ENCODE measurements at places on chromosomes 11 and 22.

GRCh38 chr22:23750367-23750713 lies 572 bp downstream of the ZNF70 start:
- no peak for DNase-seq

DNA sequence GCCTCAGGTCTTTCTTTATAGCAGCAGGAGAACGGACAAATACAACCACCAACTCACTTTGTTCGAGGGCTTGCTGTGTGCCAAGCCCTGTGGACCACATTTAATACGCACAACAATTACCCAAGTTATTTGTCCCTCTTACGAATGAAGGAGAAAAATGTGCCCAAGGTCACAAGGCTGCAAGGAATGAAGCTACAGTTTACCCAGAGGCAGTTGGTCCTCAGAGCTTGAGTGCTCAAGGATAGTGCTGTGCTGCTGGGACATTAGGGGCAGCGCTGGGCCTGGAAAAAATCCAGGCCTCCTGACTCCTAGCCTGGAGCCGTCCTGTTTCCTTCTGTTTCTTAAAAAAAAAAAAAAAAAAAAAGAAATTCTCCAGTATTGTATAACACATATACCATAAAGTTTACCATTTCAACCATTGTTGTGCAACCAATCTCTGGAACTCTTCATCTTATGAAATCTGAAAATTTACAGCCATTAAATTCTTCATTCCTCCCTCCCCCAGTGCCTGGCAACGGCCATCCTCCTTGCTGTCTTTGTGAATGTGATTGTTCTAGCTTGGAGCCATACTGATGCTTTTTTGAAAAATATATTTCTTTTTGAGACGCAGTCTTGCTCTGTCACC lies 1.0 kb upstream of the C11orf86 start:
- no peak for DNase-seq

GRCh38 chr11:45928535-45929215 lies 6.2 kb downstream of the LARGE2 start:
- DNase-seq: no peak

DNA sequence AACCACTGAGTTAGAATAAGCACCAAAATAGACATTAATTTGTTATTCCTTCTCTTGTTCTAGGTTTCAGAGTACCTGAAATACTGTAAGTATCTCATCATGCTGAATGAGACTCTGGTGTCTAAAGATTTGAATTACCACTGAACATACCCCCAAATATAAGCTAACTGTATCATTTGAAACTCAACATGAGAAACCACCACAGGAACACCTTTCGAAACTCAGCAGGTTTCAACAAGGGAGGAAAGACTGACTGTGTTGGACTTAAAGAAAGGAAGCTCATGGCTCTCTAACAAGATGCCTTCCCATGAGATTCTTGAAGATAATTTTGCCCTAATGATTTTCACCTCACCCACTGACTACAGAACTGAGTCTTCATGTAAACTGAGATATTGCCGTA lies 37.0 kb downstream of the PRCP start:
- no peak for DNase-seq

DNA sequence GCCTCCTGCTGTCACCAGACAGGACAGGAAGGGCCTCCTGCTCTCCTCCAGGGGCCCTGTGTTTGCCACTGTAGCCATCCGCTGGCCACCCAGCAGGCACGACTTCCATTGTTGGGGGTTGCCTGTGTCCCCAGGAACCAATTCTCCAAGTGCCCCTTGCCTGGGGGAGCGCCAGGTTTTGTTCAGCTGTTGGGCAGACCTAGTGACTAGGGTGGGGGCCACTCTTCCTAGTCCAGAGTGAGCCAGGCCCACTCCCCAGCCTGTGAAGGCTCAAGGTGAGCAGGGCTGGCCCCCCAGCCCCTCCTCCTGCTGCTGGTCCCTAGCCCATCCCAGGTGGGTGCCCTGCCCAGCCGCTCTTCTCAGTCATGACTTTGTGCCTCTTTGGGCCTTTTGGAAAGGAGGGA lies 30.9 kb downstream of the OSBPL5 start:
- DNase-seq: no peak

GRCh38 chr11:78645226-78646202 lies 70.8 kb upstream of the NARS2 start:
- DNase-seq: peak; percentile 70

- no peak for DNase-seq
Measured at GRCh38 chr11:44267006-44267749, 42.8 kb downstream of the ALX4 start.

DNA sequence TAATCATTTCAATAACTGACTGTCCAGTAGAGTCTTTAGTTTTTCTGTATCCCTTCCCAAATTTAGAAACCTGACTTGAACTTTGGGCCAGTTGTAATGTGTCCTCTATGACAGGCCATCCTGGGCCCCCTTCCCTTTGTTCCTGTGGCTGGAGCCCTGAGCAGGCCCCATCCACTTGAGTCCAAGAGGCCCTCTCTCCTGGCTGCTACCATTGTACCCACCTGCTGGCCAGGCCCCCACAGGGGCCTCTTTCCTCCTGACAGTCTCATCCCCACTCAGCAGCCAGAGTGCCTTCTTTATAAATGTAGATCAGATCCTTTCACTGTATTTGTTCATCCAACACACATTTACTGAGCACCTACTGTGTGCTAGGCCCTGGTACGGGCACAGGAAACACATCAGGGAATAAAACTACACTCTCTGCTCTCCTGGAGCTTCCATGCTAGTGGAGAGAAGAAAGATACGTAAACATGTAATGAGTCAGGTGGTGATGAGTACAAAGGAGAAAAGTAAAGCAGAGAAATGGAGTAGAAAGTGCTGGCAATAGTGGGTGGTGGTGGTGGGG lies 2.7 kb upstream of the LRP5 start:
- no peak for DNase-seq

GRCh38 chr22:35592418-35592967 lies 24.6 kb downstream of the MB start:
- DNase-seq: no peak

GRCh38 chr11:18669219-18669596 lies 29.4 kb upstream of the TMEM86A start:
- DNase-seq: peak; percentile 8

GRCh38 chr11:30311189-30311588 lies 11.7 kb upstream of the ARL14EP start:
- DNase-seq: no peak

- DNase-seq: no peak
Measured at GRCh38 chr22:47207846-47208554, 445.6 kb downstream of the TBC1D22A start.

DNA sequence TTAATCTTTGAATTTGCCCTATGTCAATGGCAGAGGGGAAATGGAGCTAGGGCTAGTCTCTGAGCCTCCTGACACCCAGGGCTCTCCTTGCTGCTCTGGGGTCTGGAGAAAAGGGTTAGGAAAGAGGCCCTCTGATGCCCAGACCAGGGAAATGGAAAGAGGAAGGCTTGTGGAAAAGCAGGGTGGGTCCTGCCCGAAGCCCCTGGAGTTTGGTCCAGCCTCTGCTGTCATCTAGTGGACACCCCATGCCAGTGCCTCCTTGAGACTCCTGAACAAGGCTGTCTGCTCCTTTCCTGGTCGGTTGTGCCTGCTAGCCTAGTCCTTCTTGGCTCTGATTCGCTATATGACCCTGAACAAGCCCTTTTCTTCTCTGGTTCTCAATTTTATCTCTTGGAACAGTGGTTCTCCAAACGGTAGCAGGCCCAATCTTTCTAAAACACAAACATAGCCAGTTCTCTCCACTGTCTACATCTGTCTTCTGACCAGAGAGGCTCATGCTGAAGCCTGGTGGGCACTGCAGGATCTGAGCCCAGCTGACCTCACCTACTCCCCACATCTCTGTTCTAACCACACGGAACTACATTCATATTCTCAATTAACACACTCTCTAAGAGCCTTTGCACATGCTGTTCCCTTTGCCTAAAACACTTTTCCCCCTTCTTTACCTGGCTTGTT lies 8.8 kb upstream of the PLA2G3 start:
- peak; percentile 23 for DNase-seq

DNA sequence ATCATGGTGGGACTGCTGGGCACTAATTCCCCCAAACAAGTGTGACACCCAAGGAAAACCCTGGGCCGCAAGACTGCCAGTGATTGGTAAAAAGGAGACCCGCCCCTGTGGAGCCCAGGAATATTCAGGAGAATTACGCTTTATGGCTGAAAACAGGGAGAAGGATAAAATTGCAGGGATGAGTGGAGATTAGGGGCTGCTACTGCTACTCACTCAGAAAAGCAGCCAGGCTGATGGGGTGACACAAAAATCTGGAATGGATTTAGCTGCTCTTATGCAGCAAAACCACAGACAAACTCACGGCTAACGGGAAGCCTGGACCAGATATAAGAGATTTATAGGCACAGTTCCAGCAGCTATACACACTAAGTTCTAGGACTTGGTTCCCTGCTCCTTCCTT lies 4.4 kb upstream of the FBXO3 start:
- DNase-seq: no peak

DNA sequence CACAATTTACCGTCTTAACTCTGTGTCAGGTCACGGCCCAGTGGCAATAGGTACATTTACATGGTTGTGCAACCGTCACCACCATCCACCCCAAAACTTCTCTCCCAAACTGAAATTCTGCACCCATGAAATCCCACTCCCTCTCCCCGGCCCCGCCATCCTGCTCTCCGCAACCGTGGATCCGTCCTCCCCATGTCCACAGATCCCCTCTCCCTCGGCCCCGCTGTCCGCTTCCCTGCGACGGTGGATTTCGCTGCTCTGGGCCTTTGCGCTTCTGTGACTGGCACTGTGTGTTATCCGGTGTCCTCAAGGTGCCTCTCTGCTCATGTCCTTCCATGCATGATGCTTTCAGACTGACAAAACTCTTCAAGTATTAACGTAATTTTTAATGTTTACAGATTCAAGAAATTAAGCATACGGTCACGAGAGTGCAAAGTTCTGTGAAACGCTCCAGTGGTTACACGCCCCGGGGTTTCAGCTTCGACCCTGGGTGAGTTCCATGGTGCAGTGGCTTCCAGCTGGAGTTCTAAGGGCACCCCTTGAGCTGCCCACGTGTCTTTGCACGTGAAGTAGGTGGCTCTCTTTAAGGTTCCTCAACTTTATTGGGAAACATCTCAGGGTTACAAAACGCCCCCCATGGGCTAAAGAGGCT lies 76.4 kb downstream of the KCNQ1 start:
- DNase-seq: no peak

GRCh38 chr22:45422237-45422983 lies 8.9 kb downstream of the RIBC2 start:
- no peak for DNase-seq

- DNase-seq: no peak
Measured at GRCh38 chr22:39277142-39277607, 32.4 kb upstream of the PDGFB start.

- no peak for DNase-seq
Measured at GRCh38 chr11:130651066-130651855, 202.8 kb downstream of the ADAMTS15 start.

DNA sequence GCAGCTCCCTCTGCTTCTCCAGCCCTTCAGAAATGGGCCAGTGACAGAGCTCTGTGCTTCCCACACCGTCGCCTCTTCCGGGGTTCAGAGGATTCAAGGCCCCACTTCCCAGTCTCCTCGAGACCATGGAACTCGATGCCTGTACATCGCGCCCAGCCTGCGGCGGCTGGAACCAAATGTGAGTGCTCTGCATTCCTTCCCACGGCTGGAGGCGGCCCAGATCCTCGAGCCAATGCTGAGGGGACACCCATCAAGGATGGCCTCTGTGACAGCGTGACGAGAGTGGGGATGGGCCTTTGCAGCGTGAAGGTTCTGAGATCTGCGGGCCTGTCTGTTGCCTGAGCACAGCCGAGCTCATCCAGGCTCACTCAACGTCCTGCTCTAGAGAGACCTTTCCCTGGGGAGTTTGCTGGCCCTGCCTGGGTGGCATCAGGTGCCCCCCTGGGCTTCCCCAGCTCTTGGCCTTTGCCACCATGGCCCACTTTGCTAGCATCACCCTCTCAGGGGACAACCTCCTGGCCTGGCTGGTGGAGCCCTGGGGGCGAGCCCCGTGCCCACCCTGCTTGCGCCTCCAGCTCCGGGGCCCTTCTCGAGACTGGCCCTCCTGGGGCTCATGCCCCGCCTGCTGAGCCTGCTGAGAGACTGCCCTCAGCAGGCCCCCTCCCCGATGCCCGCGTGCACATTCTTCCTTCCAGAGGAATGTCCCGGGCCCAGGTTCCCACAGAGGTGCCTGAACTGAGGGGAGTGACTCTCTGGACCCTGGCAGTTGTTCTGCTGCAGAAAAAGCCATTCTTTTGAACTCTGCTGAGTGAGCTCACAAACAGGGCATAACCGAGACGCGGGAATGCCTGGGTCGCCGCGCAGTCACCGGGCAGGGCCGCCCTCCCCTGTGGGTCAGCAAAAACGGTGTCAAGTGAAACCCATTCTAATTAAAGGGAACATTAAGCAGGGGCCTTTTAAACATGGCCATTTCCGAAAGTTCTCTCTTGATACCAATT lies 7.3 kb upstream of the MYEOV start:
- DNase-seq: no peak

GRCh38 chr11:122036018-122036417 lies 80.0 kb downstream of the BLID start:
- DNase-seq: no peak

GRCh38 chr11:11391796-11392463 lies 38.9 kb upstream of the CSNK2A3 start:
- no peak for DNase-seq

- DNase-seq: no peak
Measured at GRCh38 chr11:133065847-133066485, 466.3 kb downstream of the OPCML start.

DNA sequence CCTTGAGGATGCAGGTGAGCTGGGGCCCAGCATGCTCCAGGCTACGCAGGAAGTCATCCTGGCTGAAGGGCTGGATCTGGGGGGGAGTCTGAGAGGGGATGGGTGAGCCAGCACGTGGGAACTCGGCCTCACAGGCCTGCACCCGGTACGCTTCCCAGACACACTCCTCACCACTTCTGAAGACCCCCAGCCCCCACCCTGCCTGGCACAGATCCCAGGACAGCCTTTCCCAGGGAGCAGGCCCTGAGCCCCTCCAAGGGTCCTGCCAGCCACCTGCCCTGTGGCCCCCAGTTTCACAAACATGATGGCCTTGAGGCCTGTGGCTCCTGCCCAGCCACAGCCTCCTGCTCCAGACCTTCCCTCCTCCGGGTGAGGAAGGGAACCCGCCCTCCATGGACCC lies 5.6 kb upstream of the PLXNB2 start:
- DNase-seq: no peak

DNA sequence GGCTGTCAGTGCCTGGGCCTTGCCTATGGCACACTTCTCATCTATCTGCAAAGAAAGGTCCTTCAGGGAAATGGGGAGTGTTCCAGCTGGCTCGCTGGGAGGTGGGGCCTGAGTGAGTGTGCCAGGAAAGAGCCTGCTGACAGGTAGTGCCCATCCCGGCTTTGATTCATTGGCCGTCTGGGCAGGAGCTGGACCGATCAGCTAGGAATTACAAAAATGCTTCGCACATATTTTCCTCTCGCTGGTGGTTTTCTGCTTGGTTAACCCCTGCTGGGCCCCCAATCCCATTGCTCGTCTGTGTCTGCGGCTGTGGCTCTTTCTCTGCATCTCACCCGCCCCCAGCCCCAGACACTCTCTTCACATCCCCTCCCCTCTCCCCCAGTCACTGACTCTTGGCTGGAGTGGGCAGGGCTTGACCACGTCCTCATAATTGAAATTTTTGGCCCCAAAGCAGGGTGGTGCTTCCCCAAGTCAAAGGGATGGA lies 10.8 kb downstream of the LIF start:
- no peak for DNase-seq

- no peak for DNase-seq
Measured at GRCh38 chr11:89293965-89294679, 116.4 kb downstream of the TYR start.

- no peak for DNase-seq
Measured at GRCh38 chr22:46829117-46829891, 66.9 kb downstream of the TBC1D22A start.

- DNase-seq: no peak
Measured at GRCh38 chr11:125072218-125072960, 9.3 kb downstream of the SLC37A2 start.
